ENCODE measurements at places on chromosomes 3 and 15.

GRCh38 chr15:48671103-48672022 is 25.9 kb upstream of the FBN1 start:
- no peak for DNase-seq

GRCh38 chr3:193788189-193788991 is 195.4 kb downstream of the OPA1 start:
- DNase-seq: peak; percentile 9

GRCh38 chr3:125643172-125643571 is 47.9 kb upstream of the OSBPL11 start:
- no peak for DNase-seq

DNA sequence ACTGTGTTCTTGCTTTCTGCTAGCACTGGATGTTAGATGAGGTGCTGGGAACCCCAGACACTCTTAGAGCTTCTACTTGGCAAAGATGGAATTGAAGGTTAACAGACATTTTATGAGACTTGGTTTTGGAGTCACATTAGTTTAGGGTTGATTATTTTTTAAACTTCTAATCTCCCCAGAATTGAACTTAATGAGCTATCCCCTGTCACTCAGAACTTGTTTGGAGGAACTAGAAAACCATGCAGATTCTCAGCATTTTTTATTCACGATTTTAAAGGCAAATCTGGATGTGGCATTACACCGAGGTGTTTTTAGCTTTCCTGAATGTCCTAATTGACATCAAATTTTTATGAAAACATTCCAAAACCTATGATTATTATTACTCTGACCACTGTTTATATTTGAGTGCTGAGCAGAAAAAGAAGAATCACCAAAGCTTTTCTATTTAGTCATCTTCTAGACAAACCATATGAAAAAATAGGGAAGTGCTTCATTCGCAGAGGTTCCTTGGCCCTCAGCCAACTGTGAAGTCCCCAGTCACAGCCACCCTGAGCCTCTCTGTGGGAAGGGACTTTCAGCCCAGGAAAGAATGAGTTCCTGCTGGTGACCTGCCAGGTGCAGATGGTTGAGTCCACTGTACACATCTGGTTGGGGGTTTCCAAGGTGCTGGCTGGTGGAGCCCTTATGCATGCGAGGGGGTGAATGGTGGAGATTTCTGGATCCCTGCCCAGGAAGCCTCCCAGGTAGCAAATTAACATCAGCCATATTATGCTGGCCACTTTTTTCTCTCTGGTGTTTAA is 196.0 kb upstream of the TOPAZ1 start:
- peak; percentile 26 for DNase-seq

DNA sequence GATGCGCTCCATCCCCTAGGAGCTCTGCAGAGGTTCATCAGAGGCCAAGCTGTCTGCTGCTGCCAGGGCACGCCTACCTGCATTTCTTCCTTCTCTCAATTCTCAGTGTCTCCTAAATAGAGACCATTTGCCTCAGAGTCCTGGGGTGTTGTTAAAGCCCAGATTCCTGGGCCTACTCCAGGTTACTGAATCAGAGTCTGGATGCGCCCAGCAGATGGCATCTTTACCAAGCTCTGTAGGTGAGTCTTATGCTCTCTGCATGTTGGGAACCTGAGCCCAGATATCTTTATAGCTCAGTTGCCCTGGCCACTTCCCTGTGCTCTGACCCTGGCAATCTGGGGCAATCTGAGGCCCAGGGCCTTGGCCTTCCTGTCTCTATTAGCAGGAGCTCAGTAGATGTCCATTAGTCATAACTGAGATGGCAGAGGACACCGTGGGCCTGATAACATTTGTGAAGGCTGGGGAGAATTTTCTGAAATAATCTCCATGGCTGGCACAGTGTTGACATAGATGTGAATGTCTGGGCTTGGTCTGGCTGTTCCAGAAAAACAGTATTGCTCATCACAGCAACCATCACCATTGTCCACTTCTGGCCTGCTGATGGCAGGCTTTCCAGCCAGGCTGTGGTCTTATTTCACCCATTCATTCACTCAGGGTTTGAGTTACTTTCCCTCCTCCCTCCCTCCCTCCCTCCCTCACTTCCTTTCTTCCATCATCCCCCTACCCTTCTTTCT is 13.3 kb upstream of the RBP1 start:
- DNase-seq: no peak

GRCh38 chr3:56681984-56682461 is 1.0 kb downstream of the TASOR start:
- DNase-seq: no peak

- no peak for DNase-seq
Measured at GRCh38 chr15:93185796-93186195, 96.8 kb upstream of the RGMA start.

DNA sequence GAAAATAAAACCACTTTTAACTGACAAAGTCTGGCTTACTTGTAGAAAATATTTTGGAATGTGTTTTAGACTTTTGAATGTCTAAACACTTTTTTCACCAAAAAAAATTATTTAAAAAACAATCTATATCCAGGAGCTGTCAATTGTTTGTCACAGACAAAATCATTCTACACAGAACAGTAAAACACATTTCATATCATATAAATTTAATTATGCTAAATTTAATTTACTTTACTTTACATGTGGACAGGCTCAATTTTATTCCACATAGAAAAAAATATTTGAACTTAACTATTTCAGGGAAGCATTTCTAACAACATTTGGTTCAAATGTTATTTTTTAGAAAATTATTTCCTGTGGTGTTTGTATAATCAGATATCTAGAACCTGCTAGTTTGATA is 1417.0 kb downstream of the ZPLD1 start:
- no peak for DNase-seq

- no peak for DNase-seq
Measured at GRCh38 chr3:128931046-128931445, 51.6 kb downstream of the ACAD9 start.

DNA sequence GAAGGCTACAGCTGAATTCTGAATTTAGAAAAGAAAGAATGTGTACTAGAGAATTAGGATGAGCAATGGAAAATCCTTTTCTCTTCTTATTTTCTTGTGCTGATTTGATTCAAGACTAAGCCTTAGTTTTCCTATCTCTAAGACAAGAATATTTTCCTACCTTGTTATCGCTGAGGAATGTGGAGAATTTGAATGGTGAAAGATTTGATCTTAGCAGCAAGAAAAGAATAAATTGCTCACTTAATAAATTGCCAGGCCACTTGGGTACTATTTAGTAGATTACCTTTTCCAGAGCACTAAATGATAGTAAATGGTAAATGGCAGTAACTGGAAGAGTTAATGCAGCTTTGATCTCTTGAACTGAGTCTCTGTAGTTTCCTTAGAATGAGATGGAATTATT is 145.7 kb upstream of the MEIS2 start:
- DNase-seq: no peak

- no peak for DNase-seq
Measured at GRCh38 chr3:153944084-153944483, 177.1 kb upstream of the ARHGEF26 start.

DNA sequence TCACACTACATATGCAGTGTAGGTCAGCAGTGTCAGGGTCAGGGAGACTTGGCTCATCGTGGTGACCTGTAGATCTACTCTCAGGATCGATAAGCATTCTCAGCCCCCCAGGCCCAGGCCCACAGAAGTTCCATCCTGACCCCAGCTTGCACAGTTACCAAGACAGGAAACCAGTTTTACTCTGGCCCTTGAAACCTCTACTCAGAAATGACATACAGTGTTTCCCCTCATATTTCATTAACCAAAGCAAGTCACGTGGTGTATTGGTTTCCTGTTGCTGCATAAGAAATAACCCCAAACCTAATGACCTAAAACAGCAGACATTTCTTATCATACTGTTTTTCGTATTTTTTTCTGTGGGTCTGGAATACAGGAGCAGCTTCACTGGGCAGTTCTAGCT is 242.2 kb downstream of the SLCO3A1 start:
- peak; percentile 65 for DNase-seq

DNA sequence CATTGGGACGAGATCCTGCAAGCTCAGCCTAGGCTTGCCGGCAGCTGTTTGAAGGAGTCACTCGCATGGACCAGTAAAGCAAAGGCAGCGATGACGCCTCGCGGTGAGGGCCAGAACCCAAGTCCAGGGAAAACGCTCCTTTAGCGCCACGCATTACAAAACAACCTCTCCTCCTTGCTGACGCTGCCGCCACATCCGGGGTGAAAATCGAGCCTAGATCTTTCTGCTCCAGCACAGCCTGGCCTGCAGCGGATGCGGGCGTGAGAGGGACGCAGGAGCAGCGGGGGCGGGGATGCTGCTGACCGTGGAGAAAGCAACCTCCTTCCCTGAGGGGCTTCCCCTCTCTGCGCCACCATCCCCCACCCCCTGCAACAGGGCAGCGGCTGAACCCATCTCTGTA is 46.7 kb downstream of the CASR start:
- DNase-seq: no peak

GRCh38 chr3:189903562-189904250 is 217.0 kb downstream of the P3H2 start:
- no peak for DNase-seq

DNA sequence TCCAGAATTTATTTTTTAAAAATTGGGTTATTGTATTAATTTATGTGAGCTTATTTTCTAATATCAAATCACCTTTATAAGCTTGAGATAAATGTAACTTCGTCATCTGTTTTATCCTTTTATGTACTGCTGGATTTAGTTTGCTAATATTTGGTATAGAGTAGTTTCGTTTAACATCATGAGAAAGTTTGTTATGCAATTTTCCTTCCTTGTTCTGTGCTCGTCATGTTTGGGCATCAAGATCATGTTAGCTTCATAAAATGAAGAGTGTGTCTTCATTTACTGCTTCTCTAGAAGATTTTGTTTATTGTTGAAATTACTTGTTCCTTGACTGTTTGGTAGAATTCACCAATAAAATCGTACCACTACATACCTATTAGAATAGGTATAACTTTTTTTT is 262.1 kb upstream of the SATB1 start:
- DNase-seq: no peak

All from CD4-positive, alpha-beta T cell treated with Interleukin-21 for 1 hour (primary cell).